KBM-7 (cell line): ENCODE measurements at places on chromosomes 12 and 14.

GRCh38 chr14:36271222-36271621 lies 49.2 kb downstream of the MBIP start:
- DNase-seq = peak; percentile 28

DNA sequence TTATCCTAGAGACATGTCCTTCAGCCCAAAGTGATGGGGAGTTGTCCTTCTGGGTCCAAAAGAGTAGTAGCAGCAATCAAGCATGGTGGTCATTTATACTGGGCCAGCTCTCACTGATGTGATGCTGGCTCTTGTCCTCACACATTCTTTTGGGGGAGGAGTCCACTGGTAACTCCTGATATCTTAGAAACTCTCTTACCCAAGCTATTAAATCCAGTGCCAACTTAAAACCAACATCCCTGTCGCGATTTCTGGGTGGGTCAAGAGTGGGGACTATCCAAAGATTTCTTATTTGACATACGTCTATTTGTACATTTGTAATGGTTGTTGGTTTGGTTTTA lies 24.6 kb downstream of the DDX47 start:
- DNase-seq = no peak

DNA sequence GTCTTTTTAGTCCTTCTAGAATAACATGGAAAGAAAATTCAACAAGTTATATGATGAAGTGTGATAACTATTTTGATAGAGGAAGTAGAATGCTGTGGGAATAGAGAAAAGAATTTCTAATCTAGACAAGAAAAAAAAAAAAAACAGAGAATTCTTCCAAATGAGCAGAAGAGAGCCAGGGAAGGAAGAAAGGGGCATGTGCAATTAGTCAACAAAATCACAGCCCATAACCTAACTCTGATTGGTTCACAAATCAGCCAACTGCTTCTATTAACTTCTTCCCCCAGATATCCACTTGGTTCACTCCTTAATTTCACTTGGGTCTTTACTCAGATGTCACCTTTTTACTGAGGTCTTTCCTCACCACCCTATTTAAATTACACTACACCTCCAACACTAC lies 69.5 kb downstream of the BTG1 start:
- DNase-seq = no peak

DNA sequence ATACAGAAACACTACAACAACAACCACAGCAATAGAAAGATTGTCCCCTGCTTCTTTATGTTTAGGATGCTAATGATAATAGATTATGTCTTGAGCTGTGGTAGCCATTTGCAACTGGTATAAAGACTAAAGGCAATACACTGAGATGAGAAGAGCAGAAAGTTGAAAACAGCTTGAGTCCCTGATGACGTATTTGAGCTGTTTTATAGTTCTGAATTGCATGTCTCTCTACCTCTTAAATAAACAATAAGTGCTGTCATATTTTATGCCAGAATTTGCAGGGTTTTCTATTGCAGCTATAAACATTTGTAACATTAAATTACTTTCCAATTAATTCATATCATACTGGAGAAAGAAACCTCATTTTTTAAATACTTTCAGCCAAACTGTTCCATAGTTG lies 1242.0 kb downstream of the LRFN5 start:
- DNase-seq = no peak

DNA sequence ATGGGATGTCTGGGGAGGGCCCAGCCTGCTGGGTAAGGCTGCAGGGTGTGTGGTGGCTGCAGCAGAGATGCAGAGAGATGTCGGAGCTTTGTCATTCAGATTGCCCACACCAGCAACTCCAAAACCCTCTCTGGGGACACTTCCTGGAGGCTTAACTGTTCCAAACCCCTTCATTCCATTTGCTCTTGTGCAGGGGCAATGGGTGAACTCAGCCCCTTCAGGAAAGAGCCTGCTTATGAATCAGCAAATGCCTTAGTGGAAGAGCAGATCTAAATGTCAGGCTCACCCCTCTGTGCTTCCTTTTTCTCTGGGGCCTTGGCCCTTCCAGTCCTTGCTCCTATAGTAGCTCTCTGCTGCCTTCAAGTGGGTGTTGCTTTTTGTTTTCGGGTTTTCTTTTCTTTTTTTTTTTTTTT lies 36.7 kb upstream of the GPATCH2L start:
- DNase-seq = no peak

DNA sequence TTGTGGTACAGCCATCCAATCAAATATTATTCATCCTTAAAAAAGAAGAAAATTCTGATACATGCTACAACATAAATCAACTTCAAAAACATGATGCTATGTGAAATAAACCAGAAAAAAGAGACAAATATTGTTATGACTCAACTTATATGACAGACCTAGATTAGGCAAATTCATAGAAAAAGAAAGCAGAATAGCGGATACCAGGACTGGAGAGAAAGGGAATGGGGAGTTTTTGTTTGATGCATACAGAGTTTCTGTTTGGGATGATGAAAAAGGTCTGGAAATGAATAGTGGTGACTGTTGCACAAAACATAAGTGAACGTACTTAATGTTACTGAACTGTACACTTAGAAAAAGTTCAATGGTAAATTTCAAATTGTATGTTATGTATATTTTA lies 82.3 kb downstream of the SPPL3 start:
- DNase-seq = no peak

DNA sequence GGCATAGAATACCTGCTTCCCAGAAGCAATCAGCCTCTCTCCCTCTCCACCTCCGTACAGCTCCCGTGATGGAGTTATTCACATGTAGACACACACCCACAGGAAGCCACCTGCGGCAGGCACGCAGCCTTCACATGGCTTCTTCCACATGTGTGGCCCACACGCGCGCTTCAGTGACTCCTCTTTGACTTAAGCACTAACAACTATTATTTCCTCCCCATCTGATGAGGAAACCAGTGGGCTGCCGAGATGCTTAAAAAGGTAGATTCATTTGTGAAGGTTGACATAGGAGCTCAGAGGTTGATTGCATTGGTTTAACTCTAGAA lies 69.3 kb downstream of the PRMT8 start:
- DNase-seq = no peak

- DNase-seq = peak; percentile 88
Measured at GRCh38 chr12:57838594-57839302, 7.8 kb downstream of the CTDSP2 start.

DNA sequence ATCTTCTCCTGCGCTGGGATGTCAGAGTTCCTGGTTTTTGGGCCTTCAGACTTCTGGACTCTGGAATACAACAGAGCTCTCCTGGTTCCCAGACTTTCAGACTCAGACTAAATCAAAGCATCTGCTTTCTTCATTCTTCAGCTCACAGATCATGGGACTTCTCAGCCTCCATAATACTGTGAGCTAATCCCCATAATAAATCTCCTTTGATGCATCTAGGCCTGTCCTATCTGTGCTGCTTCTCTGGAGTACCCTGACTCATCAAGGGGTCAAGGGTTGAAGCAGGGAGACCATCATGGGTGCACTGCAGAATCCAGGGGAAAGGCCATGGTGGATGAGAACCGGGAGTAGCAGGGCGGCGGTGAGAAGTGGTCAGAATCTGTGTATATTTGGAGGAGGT lies 1094.1 kb upstream of the TMEM132C start:
- DNase-seq = no peak

DNA sequence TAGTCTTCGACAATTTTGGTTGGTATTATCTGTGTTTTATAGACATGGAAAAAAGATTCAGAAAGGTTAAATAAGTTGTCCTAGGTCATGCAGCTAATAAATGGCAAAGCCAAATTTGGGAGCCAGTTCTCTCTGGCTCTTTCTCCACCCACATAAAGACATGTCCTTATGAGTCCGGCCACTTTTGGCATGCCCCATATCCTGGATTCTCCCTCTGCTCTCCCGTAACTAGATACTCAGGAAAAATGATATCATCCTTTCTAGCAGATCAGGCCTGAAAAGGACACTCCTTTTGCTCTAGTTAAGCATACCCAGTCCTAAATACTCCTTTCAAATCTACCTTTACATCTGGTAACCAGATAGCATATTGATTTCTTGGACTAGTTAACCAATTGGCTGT lies 64.4 kb downstream of the TTLL5 start:
- no peak for DNase-seq

DNA sequence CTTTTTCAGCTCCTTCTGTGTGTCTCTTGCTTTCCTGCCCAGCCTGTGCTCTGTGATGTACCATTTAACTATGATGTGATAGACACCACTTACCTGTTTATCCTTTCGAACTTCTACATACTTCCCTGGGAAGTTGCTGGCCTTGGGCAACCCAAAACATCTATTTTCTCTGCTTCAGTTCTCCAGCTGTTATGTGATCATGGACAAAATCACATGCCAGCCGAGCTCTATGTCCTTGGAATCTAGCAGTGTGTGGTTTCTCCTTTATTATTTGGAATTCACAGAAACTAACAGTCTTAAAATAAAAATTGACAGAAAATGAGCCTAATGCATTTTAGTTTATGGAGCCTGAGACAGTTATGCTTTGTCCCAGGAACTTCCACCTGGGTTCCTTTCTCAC lies 22.9 kb downstream of the BMAL2 start:
- DNase-seq = no peak

DNA sequence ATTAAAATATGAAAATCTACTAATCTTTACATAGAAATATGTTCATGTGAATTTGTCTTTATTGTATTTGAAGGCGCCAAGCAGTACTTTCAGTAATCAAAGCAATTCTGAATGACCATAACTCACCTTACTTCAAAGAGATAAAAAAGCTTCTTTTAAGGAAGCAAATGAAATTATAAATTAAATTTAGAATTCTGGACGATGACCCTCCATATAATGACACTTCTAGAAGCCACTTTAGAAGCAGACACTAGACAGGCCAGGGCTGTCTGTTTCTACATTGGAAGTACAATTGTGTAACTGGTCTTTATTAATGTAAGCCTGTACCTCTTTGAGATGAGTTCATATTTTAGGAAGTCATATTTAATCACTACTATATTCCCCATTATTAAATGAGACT lies 222.9 kb downstream of the CNTN1 start:
- DNase-seq = no peak

DNA sequence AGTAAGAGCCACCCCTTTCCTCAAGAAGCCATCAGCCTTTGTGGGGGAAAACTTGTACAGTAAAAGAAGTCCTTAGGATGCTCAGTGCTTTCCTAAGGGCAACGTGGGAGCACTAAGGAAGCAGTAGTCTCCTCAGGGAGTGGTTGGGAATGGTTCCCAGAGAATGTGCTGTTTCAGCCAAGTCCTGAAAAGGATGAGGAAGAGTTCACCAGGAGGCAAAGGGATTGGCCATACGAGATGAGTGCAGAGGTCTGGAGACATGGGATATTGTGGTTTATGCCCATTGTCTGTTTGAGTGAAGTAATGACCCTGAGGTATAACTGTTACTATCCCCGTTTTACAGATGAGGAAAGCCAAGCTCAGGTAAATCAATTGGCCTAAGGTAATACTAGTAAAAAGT lies 86.0 kb upstream of the ATF1 start:
- no peak for DNase-seq

- no peak for DNase-seq
Measured at GRCh38 chr14:103594265-103594664, 31.5 kb downstream of the COA8 start.

DNA sequence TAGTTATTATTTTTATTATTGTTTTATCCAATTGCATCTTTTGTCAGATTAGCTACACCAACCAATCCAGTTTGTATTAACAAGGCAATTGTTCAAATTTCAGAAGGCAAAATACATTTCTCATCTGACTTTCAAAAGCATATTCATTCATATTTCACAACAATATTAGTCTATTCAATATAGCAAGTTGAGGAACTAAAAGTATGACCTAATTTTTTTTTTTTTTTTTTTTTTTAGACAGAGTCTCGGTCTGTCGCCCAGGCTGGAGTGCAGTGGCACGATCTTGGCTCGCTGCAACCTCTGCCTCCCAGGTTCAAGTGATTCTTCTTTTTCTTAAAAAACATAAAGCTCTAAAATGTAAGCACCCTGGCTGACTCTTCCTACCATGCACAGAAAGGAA lies 17.3 kb downstream of the COX14 start:
- no peak for DNase-seq

GRCh38 chr12:104651811-104652210 lies 195.1 kb downstream of the CHST11 start:
- DNase-seq = no peak

- no peak for DNase-seq
Measured at GRCh38 chr12:58186401-58186800, 245.0 kb downstream of the ATP23 start.

GRCh38 chr14:92677087-92677668 lies 71.2 kb downstream of the LGMN start:
- peak; percentile 77 for DNase-seq

DNA sequence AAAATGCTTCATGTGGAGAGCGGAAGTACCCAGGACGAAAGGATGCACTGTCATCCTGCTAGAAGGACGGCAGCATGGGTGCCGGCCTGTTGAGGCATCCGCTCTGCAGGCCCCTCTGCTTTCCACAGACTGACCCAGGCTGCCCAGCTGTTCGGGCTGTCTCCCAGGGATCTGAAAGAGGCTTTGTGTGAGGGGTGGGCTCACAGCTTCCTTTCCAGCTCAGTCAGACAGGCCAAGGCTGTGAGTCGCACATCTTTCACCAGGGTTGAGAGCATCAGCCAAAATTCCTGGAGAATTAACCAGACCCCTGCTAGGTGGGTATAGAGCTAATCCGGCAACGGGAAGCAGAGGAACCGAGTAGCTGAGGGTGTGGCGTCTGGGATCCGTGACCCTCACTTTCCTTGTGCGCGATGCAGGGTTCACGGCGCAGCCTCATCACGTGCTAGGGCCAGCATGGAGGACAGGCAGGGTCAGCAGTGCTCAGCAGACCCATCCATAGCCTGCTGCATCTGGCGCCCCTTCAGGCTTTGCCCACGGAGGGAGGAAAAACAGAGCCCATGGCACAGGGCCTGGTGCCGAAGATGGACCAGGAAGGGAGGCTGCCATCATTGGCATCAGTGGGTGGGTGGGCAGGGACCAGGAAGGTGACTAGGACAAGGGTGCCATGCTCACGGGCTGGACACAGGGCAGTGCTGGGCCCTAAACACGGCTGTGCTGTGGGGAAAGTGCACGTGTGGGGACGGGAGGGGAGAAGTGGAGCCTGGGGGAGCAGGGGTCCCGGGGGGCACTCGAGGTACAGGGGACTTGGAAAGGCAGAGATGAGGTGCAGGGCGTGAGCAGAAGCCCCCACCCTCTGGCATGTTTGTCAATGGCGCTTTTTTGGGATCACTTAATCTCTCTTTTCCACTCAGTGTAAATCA lies 9.2 kb upstream of the SIVA1 start:
- no peak for DNase-seq

GRCh38 chr14:23640524-23641141 lies 4.5 kb downstream of the DHRS2 start:
- no peak for DNase-seq

DNA sequence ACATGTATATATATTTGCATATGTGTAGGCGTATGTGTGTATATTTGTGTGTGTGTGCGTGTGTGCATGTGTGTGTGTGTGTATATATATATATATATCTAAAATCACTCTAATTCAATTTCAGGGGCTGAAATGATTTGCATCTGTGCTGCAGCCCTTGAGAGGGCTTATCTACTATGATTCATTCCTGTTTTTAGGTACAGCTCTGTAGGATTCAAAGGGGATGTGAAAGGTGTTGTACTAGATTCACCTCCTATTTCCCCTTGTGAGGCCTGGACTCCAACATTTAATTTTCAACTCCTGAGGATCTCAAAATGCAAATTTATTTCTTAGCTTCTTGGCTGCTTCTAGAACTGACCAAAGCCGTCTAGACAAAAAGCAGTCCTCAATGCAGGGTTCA lies 11.1 kb downstream of the ERP27 start:
- DNase-seq = no peak

- no peak for DNase-seq
Measured at GRCh38 chr14:50533241-50533705, 904 bp upstream of the MAP4K5 start.

GRCh38 chr12:13727707-13728195 lies 253.7 kb downstream of the GRIN2B start:
- DNase-seq = no peak
